ENCODE measurements at places on chromosomes 5 and 9.

DNA sequence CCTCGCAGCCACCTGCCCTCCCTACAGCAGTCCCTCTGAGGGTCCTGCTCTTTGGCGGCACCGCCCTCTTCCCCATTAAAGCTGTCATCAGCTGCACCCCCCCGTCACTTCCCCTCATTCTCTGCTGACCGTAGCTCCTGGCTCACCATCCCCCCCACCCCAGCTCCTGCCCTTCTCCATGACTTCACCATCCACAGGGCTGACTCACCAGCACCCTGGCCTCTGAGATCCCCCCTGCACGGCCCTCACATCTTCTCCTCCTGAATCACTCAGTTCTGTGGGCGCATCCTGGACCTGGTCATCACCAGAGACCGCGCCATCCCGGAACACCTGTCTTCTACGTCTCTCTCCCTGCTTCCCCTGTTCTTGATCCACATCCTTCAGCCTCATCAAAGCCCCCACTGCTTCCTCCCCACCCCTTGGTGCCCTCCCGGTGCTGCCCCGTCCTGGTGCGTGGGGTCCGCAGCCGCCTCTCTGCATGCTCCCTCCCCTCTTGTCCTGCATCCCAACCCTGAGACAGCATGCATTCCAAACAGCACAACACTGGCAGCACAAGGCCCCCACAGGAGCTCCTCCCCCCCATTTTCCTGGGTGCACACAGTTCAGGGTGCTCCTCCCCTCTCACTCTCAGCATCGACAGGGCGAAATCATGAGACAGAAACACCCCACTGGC, 12.9 kb downstream of the FLT4 start:
- DNase-seq: no peak

DNA sequence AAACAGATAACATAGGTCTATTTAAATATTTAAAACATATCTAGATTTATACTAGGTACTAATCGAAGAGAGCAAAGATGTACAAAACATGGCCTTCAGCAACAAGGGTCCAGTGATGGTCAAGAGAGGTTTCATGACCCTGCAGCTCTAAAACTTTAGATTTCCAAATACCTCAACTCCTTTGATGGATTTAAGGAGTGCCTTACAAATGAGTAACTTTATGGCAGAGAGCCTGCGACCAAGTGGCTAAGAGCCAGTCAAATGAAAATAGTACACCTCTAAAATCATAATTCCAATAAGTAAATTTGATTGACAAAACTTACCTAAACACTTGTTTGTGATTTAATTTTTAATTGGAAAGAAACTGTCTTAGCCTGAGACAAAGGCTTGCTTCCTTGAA, 4.7 kb upstream of the SH3RF2 start:
- DNase-seq: no peak

- no peak for DNase-seq
These were observed 242.0 kb upstream of the CDH18 start for GRCh38 chr5:20230010-20230409.

- no peak for DNase-seq
These were observed 1.4 kb downstream of the TMEM141 start for GRCh38 chr9:136792321-136793085.

- no peak for DNase-seq
These were observed 92.9 kb downstream of the NDFIP1 start for GRCh38 chr5:142201471-142201887.

GRCh38 chr9:133165452-133165730, 1.7 kb upstream of the GBGT1 start:
- no peak for DNase-seq

GRCh38 chr5:143497749-143498148, 94.3 kb upstream of the NR3C1 start:
- DNase-seq: no peak

GRCh38 chr9:4425319-4426045, 64.8 kb upstream of the SLC1A1 start:
- DNase-seq: no peak

- DNase-seq: no peak
These were observed 253.9 kb downstream of the SPATA31D1 start for GRCh38 chr9:82242285-82242963.

DNA sequence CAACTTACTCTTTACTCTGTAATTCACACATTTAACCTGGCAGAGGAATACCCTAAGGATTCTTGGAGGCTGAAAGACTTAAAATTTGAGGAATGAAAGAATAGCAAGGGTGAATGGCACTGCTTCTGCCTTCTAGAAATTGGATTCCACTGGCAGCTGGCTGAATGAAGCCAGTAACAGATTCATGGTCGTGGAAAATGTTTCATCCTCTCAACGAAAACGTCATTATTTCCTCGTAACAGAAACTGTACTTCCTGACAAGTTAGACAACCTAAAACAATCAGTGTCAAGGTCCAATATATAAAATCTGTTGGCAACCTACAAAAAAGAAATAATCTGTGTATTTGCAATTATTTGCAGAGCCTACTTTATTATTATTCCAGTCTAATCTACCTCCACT, 39.7 kb downstream of the BNC2 start:
- DNase-seq: no peak
